Activated CD4-positive, alpha-beta T cell treated with anti-CD3 and anti-CD28 coated beads, Interleukin-2, amount 10 ng/mL, durations not matched to agents 7 days and 5 days (primary cell): ENCODE measurements at places on chromosomes 7 and 10.

- no peaks in the 10 kb centered on the region for H3K4me1 ChIP-seq
- H3K4me3 ChIP-seq: no peak overlapping the region
- no peak overlapping the region for H3K27ac ChIP-seq
- peaks cover 2% of the 10 kb centered on the region for H3K27me3 ChIP-seq
- H3K36me3 ChIP-seq: no peaks in the 10 kb centered on the region
- DNase-seq: no peak
These were observed 35.0 kb downstream of the PRR15 start for GRCh38 chr7:29598613-29599012.

GRCh38 chr10:130491011-130491692, 355.0 kb downstream of the GLRX3 start:
- no peaks in the 10 kb centered on the region for H3K4me1 ChIP-seq
- no peaks in the 10 kb centered on the region for H3K36me3 ChIP-seq
- H3K4me3 ChIP-seq: no peak overlapping the region
- no peak overlapping the region for H3K27ac ChIP-seq

DNA sequence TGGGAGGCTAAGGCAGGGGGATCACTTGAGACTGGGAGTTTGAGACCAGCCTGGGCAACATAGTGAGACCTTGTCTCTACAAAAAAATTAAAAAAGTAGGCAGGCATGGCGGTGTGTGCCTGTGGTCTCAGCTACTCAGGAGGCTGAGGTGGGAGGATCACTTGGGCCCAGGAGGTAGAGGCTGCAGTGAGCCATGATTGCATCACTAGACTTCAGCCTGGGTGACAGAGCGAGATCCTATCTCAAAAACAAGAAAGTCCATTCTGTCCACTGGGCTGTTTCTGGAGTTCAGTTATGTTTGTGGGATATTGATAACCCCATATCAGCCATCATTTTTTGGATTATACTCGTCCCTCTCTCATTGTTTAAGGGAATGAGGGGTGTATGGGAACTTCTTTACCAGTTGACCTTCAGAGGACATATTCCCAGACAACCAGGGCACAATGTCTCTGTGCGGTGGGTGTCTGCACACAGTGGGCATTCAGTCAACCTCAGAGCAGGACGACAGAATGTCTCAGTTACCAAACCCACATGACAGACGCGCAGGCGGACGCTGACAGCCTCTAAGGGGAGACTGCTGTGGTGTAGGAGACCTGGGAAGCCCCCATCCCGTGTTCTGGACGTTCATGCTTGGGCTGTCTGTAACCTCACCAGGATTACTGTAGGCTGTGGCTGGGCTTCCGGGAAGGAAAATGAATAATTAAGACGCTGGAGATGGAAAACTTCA, 69.4 kb downstream of the CARD11 start:
- no peak overlapping the region for H3K4me3 ChIP-seq
- no peak overlapping the region for H3K27ac ChIP-seq
- no peaks in the 10 kb centered on the region for H3K27me3 ChIP-seq

DNA sequence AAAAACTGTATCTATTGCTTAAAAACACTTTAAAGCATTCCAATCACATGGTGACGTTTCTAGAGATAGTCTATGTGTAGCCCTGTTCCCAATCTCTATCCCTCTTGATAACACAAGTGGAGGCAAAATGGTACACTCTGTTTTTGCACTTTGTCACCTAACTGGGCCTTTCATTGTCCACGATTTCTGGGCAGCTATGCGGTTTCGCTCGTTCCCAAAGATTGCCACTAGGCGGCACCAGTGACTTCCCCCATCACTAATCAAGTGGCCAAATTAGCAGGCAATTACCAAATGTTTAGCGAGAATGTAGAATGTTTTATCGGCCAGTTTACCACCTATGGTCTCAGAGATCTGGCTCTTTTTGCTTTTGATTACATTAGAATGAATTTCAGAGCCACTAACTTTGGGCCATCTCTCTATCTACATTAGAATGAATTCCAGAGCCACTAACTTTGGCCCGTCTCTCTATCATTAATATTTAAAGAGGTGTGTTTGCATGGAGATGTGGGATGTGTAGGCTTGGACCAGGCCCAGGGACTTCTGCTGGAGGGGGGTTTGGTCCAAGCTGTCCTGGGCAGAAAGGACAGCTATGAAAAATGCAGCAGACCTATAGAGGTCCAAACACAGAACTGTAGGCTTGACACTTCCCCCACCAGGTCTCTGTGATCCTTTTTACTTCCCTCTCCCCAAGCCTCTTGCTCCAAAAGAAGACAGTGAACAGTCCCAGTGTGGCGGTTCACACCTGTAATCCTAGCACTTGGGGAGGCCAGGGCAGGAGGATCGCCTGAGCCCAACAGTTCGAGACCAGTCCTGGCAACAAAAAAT, 90.1 kb downstream of the EPC1 start:
- no peaks in the 10 kb centered on the region for H3K36me3 ChIP-seq
- H3K4me1 ChIP-seq: peaks cover 16% of the 10 kb centered on the region
- H3K27ac ChIP-seq: no peak overlapping the region
- H3K4me3 ChIP-seq: no peak overlapping the region
- H3K27me3 ChIP-seq: no peaks in the 10 kb centered on the region

DNA sequence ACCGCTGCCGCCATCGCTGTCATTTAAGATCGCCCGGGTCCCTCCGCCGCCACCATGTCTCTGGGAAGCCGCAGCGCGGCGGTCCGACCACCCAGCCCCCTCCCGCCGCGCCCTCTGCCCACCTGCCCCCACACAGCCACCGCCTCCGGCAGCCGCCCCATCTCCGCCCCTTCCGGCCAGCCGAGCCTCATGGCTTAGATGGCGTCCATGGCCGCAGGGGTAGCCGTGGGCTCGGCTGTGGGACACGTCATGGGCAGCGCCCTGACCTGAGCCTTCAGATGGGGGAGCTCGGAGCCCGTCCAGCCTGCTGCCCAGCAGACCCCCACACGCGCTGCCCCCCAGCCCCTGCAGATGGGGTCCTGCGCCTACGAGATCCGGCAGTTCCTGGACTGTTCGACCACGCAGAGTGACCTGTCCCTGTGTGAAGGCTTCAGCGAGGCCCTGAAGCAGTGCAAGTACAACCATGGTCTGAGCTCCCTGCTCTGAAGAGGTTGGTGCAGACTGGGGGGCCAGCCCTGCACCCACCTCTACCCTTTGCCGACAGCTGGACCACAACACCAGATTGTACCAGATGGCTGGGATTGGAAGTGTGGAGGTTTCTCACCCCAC, 38.0 kb upstream of the TARP start:
- DNase-seq: no peak
- H3K4me1 ChIP-seq: peaks cover 38% of the 10 kb centered on the region
- H3K27me3 ChIP-seq: no peaks in the 10 kb centered on the region
- H3K27ac ChIP-seq: peak overlapping the region; percentile 80
- H3K36me3 ChIP-seq: peaks cover 2% of the 10 kb centered on the region

- H3K36me3 ChIP-seq: no peaks in the 10 kb centered on the region
- no peak overlapping the region for H3K27ac ChIP-seq
- peaks cover 3% of the 10 kb centered on the region for H3K4me1 ChIP-seq
- no peak for DNase-seq
- peaks cover 13% of the 10 kb centered on the region for H3K27me3 ChIP-seq
- no peak overlapping the region for H3K4me3 ChIP-seq
These were observed 32.5 kb upstream of the ERCC6 start for GRCh38 chr10:49571388-49571787.

- H3K4me3 ChIP-seq: peak overlapping the region; percentile 91
- H3K36me3 ChIP-seq: peaks cover 17% of the 10 kb centered on the region
- peak overlapping the region; percentile 94 for H3K27ac ChIP-seq
- DNase-seq: no peak
- no peaks in the 10 kb centered on the region for H3K27me3 ChIP-seq
These were observed 1.2 kb downstream of the EIF4H start for GRCh38 chr7:74175340-74175739.

DNA sequence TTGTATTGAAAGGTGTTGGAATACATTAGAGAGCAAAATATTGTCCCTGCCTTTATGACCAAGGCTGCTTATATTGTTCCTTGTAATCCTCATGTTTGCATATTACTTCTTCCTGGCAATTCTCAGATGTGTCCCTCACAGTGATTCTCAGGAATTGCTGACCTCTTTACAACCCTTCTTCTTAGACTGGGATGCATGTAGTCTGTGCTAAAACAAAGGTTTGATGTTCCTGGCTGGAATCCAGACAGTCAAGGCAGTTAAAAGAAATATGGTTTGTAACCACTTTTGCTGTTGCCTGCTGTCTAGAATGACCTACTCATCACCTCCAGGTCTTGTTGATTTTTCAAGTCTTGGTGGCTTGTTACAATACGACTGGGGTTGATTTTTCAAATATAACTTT, 367.6 kb downstream of the HGF start:
- no peaks in the 10 kb centered on the region for H3K4me1 ChIP-seq
- H3K27ac ChIP-seq: no peak overlapping the region
- H3K36me3 ChIP-seq: no peaks in the 10 kb centered on the region

DNA sequence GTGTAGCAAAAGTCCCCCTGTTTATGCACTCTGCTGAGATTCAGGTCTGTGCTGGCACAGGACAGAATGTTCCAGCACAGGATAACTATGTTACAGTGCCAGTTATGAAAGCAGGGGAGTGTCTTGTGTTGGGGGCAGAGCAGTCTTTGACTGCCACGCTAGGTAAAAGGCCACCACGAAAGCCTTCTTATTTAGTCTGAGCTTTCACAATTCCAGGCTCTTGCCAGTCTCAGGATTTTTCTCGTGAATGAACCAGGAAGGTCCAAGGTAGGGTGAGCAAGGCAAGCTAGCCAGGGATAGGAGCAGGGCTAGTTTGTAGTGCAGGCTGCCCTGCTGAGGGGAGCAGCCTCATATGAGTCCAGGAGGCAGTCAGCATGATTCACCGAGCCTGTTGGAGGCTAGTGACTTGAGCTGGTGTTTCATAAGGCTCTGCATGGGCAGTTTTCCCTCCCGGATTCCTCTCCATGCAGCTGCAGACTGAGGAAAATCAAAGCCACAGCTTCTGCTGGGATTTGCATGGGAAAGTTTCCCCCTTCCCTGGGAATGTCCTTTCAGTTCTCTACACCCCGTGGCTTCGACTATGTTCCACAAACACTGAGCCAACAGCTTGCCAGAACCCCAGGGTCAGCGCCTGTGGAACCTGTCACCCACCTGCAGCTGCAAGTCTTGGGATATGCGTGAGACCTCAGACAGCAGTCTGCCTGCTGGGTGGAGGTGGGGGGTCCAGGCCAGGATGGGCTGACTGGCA, 112.3 kb downstream of the JCAD start:
- H3K36me3 ChIP-seq: no peaks in the 10 kb centered on the region
- no peak overlapping the region for H3K4me3 ChIP-seq
- H3K4me1 ChIP-seq: peaks cover 9% of the 10 kb centered on the region
- no peak for DNase-seq
- no peak overlapping the region for H3K27ac ChIP-seq

DNA sequence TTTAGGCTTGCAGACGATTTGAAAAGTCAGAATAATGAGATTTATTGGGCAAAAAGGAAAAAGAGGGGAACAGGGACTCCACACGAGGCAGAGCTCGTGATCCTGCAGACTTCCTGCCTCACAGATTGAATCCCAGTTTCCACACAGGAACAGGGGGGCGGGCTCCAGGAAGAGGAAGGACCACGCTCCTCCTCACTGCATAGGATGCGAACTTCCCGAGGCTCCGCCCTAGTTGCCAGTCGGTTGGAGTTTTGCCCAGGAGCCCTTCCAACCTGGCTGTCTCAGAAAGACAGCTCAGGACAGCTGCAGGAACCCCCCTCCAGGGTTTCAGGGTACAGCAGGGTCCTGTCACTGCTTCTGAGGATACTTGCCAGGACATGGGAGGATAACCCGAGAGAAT, 488.3 kb upstream of the ADARB2 start:
- no peak overlapping the region for H3K4me3 ChIP-seq
- H3K36me3 ChIP-seq: no peaks in the 10 kb centered on the region
- no peak overlapping the region for H3K27ac ChIP-seq
- H3K27me3 ChIP-seq: no peaks in the 10 kb centered on the region

DNA sequence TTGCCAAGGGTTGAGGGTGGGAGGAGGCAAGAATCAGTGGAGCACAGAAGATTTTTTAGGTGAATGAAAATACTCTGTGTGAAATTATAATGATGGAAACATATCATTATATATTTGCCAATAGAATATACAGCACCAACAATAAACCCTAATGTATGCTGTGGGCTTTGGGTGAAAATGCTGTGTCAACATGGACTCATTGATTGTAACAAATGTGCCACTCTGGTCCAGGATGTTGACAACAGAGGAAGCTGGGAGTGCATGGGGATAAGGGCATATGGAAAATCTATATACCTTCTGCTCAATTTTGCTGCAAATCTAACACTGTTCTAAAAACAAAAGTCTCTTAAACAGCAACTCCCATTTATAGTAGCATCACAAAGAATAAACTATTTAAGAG, 114.3 kb downstream of the LYZL1 start:
- H3K4me3 ChIP-seq: no peak overlapping the region
- H3K4me1 ChIP-seq: no peaks in the 10 kb centered on the region
- no peaks in the 10 kb centered on the region for H3K36me3 ChIP-seq
- H3K27ac ChIP-seq: no peak overlapping the region
- no peak for DNase-seq

DNA sequence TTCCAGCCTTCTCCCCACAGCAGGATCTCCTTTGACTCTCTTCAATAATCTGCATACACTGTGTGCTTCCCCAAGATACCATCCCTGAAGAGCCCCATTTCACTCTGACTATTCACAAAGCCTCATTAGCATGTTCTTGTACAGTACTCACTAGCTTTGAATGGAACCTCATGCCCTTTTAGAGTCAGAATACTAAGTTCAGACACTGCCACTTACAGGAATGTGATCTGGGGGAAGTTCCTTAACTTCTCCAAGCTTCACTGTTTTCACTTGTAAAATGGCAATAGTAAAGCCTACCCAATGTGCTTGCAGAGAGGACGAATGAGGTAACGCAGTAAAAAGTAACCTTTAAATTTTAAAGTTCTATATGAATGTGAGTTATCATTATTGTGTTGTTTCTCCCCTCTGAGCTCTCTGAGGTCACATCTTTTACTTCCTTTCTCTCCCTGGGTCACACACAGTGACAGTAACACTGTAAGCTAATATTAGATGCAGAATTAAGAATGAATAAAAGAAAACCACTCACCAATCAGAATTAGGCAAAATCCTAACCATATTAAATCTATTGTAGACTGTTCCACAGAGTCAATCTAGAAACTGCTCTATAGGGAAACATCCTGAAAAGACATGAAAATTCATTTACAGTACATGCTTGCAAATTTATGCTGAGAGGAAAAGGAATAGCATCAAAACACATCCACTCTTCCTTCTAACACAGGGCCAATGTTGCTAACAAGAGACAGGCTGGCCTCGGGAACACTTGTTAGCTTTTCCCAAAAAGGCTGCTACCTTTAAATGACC, 64.2 kb upstream of the IL6 start:
- no peak overlapping the region for H3K4me3 ChIP-seq
- no peak overlapping the region for H3K27ac ChIP-seq
- H3K36me3 ChIP-seq: peaks cover 7% of the 10 kb centered on the region
